HepG2 (cell line): ENCODE measurements at places on chromosomes 1 and 21. TPM values are rescaled to one million over a fixed set of nuclear protein-coding genes. Genes with fewer than 3 reads are reported as not detected.

The CELF3 gene
- not detected in 2 replicates for polyA plus RNA-seq

The HCN3 gene
- polyA plus RNA-seq, result 10.2 and 15.0 TPM in 2 replicates

The TRAF3IP3 gene
- polyA plus RNA-seq, result not detected in 2 replicates

The APCS gene
- not detected in 2 replicates for polyA plus RNA-seq

The CITED4 gene
- 1.5 and 2.0 TPM in 2 replicates for polyA plus RNA-seq

The RPE65 gene
- polyA plus RNA-seq, result not detected in 2 replicates

The RGS13 gene
- polyA plus RNA-seq, result not detected in 2 replicates

The PADI2 gene
- not detected in 2 replicates for polyA plus RNA-seq

DNA sequence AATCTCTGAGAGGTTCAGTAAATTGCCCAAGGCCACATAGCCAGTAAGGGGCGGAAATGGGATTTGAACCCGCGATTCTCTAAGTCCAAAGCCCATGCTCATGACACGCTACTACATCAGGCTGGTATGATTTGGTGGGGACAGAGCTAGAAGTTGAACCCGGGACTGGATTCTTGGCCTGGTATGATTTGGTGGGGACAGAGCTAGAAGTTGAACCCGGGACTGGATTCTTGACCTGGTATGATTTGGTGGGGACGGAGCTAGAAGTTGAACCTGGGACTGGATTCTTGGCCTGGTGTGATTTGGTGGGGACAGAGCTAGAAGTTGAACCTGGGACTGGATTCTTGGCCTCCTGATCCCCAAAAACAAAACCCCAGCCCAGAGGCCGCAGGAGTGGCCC is 23.0 kb downstream of the EPHB2 start:
- no peak for DNase-seq

GRCh38 chr21:14838400-14838799 is 226.4 kb downstream of the NRIP1 start:
- DNase-seq, result no peak

DNA sequence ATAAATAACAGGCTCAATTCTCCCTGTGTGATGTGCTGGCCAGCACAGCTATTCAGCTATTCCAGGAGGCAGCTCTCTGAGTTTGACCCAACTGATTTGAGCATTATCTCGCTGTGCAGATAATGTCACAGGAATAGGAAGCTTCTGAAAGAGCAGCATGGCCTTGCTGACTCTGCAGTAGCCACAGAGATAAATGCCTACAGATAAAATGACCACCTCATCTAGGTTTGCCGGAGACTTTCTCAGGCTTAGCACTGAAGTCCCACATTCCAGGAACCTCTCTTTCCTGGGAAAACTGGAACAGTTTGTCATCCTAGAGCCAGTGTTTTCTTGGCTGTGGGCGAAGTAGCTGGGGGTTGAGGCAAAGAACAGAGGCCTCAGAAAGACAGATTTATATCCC is 98.9 kb downstream of the MRPL39 start:
- DNase-seq, result no peak
